ENCODE measurements at places on chromosomes 13 and 19.
A peak's percentile ranks its signal among the peaks of the same experiment; 100 is the strongest.

DNA sequence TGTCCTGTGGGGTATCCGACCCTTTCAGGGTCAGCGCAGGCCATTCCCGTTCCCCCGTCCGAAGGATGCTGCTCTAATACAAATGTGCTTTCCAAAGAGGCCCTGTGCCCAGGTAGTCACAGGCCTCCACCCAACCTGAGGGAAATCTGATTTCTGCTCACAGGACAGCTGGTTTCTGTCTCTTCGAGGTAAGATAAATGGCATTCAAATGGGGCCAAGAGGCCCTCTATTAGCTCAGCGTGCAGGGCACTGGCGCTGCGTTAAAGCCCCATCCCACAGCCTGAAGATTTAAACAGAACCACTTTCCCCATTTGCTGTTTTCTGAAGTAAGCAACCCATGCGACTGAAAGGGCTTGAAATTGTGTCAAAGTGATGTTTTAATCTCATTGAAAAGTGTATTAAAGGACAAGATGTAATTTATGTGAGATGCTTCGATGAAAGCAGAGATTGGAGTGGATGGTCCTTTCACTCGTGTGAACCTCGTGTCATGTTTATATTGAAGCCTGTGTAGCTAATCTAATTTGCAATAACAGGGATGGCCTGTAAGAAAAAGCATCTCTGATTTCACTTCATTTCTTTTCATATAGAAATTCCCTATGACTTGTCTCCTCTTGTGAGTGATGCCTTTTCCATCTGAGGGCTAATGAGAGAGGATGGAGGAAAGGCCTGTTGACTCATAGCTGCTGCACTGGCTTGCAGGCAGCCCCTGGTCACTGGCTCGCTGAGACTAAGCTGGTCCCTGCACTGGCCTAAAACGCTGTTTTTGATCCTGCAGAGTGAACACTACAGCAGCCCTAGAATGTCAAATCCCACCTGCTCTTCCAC lies 7.3 kb upstream of the SOX1 start:
- no peak for DNase-seq

GRCh38 chr13:113145496-113145895 lies 13.0 kb upstream of the PROZ start:
- DNase-seq = peak; percentile 69

DNA sequence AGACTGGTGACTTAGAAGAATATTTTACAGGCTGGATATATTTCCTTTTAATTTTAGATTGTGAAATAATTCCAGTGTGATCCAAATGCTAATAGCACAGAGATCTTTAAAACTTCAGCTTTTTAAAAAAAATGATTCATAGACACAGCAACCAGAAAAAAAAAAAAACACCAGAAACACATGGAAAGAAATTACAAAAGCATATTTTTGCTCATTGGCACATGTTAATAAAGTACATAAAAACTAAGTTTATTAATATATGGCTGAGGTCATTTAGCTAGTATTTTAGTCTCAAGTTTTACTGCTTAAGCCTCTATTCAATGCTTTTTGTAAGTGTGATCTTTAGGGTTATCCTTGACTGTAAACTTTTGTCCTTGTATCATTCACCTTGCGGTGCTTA lies 577 bp downstream of the MYO16 start:
- DNase-seq = no peak

DNA sequence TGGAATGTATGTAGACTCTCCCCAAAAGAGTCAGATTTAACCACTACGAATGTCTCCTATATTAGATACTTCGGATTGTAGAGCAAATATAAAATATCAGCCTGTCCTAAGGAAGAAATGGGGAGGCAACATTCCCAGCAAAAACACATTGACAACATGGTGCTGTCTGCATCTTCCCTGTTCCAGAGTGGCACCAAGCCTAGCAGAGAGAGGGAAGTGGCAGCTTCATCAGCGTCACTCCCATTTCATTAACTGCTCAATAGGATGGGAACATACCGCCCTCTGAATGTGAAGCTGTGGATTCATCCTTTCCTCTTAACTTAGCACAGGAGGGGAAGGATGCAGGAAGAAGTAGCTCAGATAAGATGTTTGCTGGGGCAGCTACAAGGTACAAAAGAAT lies 45.4 kb downstream of the MYO16 start:
- no peak for DNase-seq

DNA sequence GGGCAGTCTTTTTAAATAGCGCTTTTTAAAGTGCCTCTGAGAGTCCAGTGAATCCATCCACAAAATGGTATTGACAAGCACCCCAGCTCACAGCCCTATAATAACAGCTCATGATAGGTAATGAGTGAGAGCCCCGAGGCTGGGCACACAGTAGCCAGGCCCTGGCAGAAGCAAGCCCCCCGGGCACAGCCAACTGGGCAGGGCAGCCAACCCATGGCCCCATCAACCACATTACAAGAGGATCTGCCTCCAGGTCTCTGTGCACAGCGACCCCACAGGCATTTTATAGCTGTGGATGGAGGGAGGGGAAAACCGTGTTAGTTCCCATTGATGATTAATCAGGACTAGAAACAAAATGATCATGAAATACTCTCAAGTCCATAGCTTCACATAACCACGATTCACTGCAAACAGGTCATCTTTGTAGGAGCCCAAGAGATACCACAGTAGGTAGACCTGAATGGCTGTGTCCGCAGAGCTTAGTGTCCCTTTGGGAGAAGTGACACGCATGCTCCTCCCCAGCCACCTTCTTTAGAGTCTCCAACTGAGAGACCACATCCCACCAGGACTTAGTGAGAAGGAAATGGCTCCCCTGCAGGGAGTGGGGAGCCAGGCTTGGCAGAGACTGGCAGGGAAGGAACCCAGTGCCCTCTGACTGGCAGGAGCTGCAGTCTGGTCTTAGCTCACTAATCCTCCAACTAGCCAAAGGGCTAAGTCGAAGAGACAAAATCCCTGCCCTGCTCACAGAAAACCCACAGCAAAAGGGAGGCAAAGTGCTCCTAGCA lies 4.3 kb upstream of the VSTM2B start:
- DNase-seq = no peak

- DNase-seq = no peak
Observed at GRCh38 chr13:30552567-30552966, 65.2 kb upstream of the USPL1 start.

DNA sequence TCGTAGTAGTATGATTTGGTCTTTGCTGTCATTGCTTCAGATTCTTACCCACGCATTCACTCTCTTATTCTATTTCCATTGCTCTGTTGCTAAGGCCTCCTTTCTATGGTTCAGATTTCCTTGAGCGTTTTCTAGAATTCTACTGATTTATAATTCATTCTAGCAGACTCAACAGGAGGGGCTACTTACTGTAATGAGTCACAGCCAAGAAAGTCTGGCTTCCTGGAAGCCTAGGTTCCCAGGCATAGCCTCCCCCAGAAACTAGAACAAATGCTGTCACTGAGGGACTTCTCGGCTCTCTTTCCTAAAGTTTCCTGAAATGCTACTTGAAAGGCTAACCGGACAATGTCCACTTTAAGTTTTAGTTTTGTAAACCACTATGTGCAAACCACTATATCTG lies 47.7 kb upstream of the SPATA13 start:
- no peak for DNase-seq

DNA sequence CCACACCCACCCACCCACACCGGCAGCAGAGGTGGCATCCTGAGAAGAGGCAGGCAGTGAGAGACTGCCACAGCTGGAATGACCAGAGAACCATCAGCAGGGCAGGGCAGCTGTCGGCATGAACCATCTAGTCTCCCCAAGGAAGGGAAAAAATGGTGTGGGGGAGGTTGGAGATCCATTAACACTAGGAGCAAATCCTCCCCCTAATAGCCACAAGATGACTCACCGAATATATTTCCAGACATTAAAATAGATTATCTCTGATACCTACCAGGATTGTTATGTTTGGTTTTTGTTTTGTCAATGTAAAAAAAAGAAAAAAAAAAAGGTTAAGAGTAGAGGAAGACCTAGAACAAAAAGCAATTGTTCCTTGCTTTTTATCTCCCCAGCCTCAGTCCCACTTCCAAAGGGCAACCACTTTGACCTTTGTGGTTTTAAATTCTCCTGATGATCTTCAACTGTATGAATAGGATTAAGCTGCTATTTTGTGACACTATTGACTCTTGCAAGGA lies 34.2 kb downstream of the THSD1 start:
- DNase-seq = no peak

- DNase-seq = no peak
Observed at GRCh38 chr19:1648920-1649541, 3.4 kb downstream of the TCF3 start.

DNA sequence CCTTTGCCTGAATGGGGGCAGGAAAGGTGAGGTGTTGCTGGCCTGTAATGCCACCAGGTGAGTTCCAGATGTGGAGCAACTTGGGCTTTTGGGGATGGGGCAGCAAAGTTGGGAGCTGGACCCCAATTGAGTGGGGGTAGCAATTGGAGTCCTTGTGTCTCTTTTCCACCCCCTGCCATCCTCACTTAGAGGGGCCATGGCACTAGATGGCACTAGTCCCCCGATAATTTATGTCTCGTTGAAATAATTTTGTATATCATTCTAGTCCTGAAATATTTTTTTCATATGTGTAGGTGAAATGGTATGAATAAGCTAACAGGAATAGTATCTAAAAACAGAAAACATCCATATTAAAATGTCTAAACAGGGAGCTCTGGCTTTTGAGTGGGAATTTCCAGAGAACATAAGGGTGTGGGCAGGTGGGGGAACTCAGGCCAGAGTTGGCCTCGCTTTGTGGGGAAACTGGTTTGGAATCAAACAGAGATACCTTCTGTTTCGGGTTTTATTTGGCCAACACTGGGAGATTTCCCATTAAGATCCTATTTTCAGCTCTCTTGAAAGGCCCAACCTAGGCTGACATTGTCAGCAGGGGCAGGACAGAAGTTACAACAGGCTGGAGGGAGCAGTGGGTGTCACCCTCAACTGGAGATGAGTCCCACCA lies 3.4 kb downstream of the ZNF576 start:
- no peak for DNase-seq

DNA sequence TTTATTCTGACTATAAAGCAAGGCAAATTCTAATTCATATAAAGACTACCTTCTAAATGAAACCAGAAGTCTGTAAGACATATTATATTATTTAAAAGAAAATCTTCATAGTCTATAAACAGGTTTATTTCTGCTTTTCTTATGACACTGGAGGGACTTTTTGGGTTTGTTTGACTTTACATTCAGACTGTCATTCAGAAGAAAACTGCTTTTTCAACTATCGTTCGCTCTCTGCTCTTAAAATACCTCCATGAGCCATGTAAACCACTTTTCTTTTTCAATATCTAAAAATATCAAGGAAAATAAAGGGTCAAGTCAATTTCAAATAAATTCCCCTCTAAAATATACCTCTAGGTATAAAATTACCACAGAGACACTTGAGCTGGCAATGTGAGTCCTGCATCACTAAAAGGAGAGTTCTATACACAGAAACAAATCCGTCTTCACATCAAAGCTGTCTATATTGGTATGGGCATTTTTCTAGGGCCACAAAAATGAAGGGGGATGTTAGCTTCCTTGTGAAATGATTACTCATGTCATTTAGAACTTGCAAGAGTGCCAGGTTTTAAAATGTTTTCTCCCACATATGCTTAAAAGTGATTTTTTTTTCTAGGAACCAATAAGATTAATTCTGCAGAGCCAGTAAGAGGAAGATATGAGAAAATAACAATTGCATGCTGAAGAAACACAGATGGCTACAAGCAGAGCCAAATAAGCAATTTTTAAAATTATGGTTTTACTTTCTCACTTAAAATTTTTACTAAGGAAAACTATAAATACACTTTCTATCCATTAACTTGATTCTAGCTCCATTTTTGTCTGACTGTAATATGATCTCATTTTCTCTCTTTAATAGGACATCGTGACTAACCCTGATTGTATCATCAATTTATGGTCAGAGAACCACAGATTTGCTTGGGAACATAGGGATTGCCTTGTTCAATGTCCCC lies 181.8 kb downstream of the TBC1D4 start:
- DNase-seq = no peak

DNA sequence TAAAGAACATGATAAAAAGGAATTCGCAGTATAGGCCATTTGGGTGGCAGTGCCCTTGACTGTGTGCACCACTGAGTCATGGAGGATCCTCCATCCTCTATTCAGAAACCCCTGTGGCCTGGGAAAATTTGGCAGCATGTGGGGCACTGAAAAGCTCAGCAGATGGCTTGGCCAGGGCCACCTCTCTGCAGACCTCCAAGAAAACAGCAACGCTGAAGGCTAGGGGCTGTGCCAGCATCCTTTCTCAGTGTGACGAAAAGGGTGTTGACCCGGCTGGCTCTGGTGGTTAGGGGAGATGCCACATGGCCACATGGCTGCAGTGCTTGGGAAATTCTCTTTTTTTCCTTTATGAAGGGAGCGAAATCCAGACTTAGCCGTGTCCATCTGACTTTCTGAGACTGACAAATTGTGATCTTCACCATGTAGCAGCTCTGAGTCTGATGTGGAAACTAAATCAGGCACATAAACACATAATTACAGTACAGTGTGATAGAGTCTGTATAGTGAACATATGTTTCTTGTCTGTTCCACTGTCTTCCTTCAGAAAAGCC lies 178.0 kb downstream of the KCTD12 start:
- no peak for DNase-seq

GRCh38 chr13:93228643-93228937 lies 2.0 kb downstream of the GPC6 start:
- no peak for DNase-seq

DNA sequence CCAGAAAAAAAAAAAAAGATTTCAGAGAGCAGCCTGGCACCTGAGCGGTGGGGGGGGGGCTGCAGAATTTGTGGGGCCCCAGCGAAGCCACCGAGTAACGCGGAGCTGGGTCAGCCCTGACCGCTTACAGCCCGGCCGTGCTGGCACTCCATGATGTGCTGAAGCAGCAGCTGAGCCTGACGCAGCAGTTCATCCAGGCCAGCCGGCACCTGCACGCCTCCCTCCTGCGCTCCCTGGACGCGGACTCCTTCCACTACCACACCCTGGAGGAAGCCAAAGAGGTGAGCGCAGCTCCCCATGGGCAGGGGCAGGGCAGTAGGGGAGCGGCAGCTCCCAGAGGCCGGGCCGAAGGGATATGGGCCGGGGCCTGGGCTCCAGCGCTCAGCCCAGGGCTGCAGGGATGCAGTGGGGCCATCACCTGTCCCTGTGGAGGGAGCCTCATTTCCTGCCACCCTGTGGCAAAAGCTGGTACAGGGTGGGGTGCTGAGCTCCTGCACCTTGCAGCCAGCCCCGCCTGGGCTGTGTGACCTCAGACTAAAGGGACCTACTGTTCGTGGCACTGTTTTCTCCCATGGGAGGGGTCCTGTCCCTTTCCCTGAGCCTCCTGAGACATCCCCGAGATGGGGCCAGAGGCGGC lies 18.3 kb downstream of the C19orf44 start:
- DNase-seq = no peak

GRCh38 chr13:74203576-74203975 lies 69.4 kb upstream of the KLF12 start:
- DNase-seq = no peak

All from stimulated activated CD4-positive, alpha-beta T cell treated with anti-CD3 and anti-CD28 coated beads, Interleukin-15, amount 100 ng/mL, for 24 hours (primary cell).